ENCODE measurements at places on chromosomes 7 and 10. TPM values are rescaled to one million over a fixed set of nuclear protein-coding genes. Genes with fewer than 3 reads are reported as not detected.

GRCh38 chr10:69262292-69262751 lies 16.0 kb upstream of the HK1 start:
- H3K4me1 ChIP-seq, result no peaks in the 10 kb centered on the region
- DNase-seq, result no peak
- peaks cover 9% of the 10 kb centered on the region for H3K27me3 ChIP-seq
- no peaks in the 10 kb centered on the region for H3K36me3 ChIP-seq

DNA sequence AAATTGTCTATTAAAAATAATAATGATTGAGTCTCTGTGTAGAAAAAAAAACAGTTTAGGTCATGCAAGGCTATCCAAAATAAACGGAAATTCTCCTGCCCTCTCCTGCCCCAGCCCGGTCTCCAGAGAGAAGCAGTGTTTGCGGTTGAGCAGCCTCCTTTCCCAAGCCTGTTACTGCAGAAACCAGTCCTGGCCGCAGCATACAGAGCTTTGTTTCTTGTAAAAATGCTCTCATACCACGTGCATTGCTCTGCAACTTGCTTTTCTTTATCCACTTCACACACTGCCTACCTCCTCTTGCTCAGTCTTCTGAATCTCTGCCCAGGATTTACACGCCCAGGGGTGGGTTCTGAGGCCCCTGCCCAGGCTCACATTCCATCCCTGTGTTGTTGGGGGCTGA lies 34.4 kb upstream of the CUL1 start:
- no peak overlapping the region for H3K27ac ChIP-seq
- DNase-seq, result no peak

DNA sequence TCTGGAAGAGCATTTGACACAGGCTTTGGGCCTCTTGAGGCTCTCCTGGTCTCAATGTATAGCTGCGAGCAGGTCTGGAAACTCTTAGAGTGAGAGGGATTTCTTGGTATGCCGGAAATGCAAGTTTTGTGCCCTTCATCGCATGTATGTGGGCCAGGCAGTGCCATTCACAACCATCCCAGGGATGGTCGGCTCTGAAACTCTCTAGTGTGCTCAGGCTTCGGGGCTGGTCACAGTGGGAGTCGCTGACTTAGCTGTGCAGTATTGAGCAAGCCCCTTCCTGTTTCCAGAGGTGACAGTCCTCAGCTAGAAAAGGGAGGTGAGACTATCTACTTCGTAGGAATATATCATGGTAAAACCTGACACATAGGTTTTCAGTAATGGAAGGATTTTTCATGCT lies 2.0 kb upstream of the AOAH start:
- H3K4me3 ChIP-seq, result no peak overlapping the region
- H3K27ac ChIP-seq, result no peak overlapping the region
- no peaks in the 10 kb centered on the region for H3K27me3 ChIP-seq
- no peaks in the 10 kb centered on the region for H3K36me3 ChIP-seq
- no peaks in the 10 kb centered on the region for H3K4me1 ChIP-seq

GRCh38 chr7:134502463-134503371 lies 24.6 kb upstream of the AKR1B10 start:
- no peaks in the 10 kb centered on the region for H3K27me3 ChIP-seq
- H3K36me3 ChIP-seq, result no peaks in the 10 kb centered on the region
- H3K4me3 ChIP-seq, result no peak overlapping the region
- no peak for DNase-seq

- H3K27me3 ChIP-seq, result no peaks in the 10 kb centered on the region
- no peak overlapping the region for H3K4me3 ChIP-seq
- H3K27ac ChIP-seq, result no peak overlapping the region
- DNase-seq, result peak; percentile 59
- peaks cover 6% of the 10 kb centered on the region for H3K4me1 ChIP-seq
These were observed 39.3 kb downstream of the FAS start for GRCh38 chr10:89029785-89030437.

The MBLAC1 gene
- 5.2 TPM for total RNA-seq

The ZNF746 gene
- 22.2 TPM for total RNA-seq

GRCh38 chr10:3465406-3465891 lies 292.9 kb upstream of the PITRM1 start:
- H3K4me1 ChIP-seq, result peaks cover 36% of the 10 kb centered on the region
- no peak overlapping the region for H3K4me3 ChIP-seq
- no peaks in the 10 kb centered on the region for H3K36me3 ChIP-seq

DNA sequence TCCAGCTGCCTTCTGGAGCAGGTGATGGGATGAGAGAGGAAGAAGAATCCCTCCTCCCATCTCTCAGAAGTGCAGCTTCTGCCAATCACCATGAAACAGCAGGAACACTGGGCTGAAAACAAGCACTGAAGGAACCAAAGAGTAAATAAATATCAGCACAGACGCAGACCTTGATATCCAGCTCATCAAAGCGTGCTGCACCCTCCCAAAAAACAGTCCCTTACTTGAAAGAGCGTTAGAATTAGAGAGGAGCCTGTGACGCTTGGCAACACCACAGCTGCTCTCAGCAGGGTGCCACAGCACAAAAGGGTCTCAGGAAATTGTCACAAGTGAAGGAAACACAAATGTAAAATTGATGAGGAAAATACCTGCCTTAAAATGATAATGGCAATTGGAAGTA lies 39.5 kb downstream of the KLF6 start:
- H3K4me3 ChIP-seq, result no peak overlapping the region
- H3K27me3 ChIP-seq, result no peaks in the 10 kb centered on the region
- no peak for DNase-seq
